ENCODE measurements at places on chromosomes 3 and 15.

GRCh38 chr15:73608475-73608874 is 24.7 kb downstream of the NPTN start:
- no peak for DNase-seq

GRCh38 chr3:24158761-24159454 is 213.8 kb downstream of the NR1D2 start:
- DNase-seq: no peak

DNA sequence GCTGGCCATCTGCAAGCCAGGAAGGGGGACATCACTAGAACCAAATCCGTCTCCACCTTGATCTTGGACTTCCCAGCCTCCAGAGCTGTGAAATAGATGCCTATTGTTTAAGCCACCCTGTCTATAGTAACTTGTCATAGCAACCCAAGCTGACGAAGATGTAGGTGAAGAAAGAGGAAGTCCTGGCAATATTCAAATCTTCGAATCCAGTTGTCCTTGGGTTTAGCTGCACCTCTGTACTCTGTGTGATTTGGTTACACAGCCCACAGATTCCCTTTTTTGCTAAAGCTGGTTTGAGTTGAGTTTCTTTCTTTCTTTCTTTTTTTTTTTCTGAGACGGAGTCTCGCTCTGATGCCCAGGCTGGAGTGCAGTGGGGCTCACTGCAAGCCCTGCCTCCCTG is 68.0 kb upstream of the XCR1 start:
- no peak for DNase-seq

GRCh38 chr15:64137226-64137833 is 14.2 kb upstream of the SNX22 start:
- no peak for DNase-seq

DNA sequence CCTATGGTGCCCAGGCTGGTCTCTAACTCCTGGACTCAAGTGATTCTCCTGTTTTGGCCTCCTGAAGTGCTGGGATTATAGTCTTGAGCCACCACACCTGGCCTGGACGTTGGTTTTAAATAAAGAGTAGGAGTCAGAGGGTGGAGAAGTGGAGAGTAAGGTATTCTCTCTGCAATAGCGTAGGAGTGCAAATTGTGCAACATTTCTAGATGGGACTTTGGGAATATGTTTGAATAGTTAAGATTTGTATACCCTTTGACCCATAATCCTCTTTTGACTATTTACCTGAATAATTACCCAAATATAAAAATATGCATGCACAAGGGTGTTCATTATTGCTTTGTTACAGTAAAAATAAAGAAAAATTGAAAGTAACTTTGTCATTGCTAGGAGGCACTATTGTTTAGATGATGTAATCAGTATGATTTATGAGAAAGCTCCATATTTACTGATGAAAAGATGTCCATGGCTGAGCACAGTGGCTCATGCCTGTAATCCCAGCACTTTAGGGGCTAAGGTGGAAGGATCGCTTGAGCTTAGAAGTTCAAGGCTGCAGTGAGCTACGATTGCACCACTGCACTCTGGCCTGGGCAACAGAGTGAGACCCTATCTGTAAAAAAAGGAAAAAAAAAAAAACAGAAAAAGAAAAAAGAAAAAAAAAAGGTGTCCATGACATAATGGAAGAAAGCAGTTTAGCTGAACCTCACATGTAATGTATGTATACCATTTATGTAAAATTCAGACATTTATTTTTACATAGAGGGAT is 15.1 kb upstream of the XYLB start:
- DNase-seq: no peak

DNA sequence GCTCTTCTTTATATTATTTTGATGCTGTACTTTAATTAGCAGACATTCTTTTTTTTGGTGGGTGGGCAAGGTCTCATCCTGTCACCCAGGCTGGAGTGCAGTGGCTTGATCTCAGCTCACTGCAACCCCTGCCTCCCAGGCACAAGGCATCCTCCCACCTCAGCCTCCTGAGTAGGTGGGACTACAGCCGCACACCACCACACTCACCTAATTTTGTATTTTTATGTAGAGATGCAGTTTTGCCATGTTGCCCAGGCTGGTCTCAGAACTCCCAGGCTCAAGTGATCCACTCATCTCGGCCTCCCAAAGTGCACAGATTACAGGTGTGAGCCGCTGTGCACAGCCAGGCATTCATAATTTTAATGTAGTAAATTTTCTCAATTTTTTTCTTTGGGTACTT is 608.1 kb downstream of the ZNF385D start:
- no peak for DNase-seq

DNA sequence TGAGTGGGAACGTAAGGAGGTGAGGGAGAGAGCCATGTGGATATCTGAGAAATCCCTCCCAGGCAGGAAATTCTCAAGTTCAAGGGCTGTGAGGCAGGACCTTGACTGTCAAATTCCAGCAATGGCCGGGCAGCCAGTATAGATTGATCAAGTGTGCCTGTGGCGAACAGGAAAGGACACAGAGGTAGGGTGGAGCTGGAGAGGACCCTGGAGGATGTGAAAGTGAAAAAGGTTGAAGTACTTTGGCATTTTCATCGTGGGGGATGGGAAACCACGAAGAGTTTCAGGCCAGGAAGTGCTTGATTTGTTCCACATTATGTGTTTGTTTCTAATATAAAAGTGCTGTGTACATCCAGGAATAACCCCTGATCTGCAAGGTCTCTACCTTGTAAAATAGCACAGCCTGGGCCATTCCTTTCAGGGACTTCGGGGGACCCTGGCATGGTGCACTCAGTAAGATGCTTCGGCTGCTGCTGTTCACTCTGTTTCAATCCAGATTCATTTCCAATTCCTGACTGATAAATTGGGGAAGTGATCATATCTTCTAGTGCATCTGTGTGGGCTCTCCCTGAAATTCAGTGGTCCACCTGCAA is 156.6 kb downstream of the MCTP2 start:
- DNase-seq: no peak

DNA sequence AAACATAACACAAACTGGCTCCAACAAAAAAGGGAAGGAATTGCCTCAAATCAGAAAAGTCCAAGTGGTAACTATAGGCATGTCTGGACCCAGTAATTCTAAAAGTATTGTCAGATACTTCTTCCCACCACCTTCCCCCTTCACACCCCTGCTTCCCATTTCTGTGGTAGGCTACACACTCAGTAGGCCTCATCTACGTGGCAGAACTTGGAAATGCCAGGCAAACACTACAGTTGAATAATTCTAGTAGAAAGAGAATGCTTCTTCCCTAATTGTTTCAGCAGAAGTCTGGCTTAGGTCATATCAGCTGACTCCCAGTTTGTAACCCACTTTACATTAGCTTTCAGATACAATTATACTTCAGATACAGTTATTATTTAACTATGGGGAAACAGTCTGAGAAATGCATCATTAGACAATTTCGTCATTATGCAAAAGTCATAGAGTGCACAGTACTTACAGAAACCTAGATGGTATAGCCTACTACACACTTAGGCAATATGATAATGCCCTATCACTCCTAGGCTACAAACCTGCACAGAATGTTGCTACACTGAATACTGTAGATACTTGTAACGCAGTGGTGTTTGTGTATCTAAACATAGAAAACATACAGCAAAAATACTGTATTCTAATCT is 6.4 kb downstream of the SETMAR start:
- no peak for DNase-seq

DNA sequence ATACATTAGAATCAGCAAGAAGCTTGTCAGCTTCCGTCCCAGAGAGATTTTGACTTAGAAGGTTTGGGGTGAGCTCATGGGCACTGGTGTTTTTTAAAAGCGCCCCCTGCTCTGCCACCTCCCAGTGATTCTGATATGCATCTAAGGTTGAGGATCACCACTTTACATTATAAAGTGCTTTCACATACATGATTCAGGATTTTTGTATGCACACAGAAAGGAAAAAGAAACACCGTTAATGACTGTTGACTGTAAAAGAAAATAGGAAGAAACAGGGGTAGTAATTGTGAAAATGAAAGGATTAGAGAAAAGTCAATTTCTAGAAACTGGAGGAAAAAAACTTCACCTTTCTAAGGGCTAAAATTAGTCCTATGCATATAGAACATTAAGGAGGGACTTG is 104.9 kb upstream of the ZBED2 start:
- DNase-seq: no peak

- no peak for DNase-seq
Measured at GRCh38 chr3:133461291-133461690, 61.4 kb downstream of the BFSP2 start.

GRCh38 chr15:83893308-83893707 is 239.4 kb downstream of the ADAMTSL3 start:
- no peak for DNase-seq

- DNase-seq: no peak
Measured at GRCh38 chr3:122085673-122086072, 30.5 kb downstream of the CD86 start.

DNA sequence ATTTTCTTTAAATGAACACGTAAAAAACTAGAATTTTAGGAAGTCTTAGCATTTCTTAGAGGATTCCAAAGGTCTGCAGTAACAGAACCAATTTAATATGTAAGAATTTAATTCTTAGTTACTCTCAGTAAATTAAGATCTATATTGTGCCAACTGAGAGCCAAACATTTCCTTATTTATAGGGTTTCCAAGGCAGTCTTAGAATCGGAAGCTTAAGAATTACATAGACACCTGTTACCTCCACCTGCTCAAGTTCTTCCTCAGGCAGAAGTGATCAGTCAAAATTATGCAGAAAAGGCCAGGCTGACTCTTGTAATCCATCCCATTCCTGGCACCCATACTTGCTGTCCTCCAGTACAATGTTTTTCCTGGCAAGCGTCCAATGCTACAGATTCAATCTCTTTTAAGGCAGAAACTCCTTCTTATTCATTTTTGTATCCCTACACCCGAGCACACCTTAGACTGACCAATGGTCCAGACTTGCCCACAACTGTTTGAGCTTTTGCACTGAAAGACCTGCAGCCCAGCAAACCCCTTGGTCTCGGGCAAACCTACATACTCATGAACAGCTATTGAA is 64.3 kb downstream of the NCEH1 start:
- no peak for DNase-seq

- no peak for DNase-seq
Measured at GRCh38 chr3:114212646-114213045, 24.7 kb downstream of the ZNF80 start.

Data from AG04449 (cell line).